ENCODE measurements at places on chromosomes 5 and 9. TPM values are rescaled to one million over a fixed set of nuclear protein-coding genes. Genes with fewer than 3 reads are reported as not detected.

DND1 gene
- 0.19 TPM for total RNA-seq

DNA sequence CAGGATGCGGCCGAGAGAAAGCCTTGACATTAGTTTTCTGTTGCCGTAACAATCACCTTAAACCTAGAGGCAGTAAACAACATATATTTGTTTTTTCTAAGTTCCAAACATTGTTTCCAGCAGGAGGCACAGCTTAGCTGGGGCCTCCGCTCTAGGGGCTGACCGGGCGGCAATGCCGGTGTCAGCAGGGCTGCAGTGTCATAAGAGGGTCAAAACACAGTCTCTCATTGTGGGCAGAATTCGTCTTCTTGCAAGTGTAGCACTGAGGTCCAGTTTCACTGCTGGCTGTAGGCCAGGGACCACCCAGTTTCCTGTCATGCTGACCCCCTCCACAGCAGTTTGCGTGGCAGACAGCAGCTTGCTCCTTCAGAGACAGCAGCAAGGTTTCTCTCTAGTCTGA is 186.2 kb downstream of the PJA2 start:
- ATAC-seq: no peak

DNA sequence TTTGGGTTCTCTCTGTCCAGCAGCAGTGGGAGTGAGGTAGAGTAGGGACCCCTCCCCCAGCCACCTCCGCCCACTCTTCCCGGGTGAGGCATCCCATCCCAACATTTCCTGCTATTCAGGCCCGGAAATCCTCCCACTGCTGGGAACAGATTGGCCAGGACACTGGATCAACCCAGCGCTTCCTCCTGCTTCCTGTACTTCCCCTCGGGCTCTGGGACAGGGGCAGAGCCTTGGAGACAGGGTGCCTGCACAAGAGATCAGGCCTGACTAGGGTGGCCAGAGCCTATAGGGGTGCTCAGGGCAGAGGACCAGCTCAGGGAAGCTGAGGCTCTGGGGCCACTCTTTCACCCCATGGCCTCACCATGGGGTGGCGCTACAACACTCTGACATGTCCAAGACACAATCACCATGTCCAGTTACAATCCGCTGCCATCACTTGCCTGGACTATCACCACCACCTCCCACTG is 14.5 kb downstream of the SH2D3C start:
- ATAC-seq: peak; percentile 73

DNA sequence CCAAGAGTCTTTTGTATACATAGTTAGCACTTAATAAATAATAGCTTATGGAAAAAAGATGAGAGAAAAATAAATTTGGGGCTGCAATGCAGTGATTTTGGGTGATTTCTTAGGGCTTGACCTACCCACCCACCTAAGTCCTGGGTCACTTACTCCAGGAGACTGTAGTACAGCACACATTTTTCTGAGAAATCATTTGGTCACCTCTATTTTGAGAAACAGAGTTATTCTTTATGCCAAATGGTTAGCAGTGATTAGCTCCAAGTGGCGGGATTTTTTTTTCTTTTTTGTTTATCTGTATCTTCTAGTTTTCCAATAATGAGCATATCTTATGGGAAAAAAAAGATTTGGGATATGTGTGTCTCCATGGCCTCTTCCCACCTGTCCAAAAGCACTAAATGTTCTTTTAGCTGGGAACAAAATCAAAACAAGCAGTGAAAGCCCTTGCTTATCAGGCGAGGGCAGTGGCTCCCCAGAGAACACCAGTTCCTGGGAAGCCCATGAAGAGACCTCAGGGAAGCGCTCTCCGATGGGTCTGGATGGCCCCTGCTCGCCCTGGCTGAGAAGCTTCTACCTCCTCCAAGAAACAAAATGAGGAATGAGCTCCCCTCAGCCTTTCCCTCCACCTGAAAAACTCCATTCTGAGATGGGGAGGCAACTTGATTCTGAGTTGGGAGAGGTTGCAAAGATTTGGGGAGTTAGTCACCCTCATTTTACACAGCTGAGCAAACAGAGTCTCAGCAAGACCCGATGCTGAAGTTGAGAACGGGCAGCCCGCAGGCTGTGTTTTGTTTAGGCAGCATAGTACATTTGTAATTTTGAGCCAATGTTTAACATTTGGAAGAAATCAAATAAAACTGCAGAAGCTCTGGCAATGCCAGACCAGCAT is 69.9 kb downstream of the CYFIP2 start:
- ATAC-seq: no peak
